Stimulated activated CD4-positive, alpha-beta T cell treated with anti-CD3 and anti-CD28 coated beads, Interleukin-1b, Interleukin-23, amount 100 ng/mL, for 4 hours (primary cell): ENCODE measurements at places on chromosomes 13 and 19.

GRCh38 chr19:32459204-32459865 lies 53.8 kb downstream of the DPY19L3 start:
- DNase-seq, result no peak

DNA sequence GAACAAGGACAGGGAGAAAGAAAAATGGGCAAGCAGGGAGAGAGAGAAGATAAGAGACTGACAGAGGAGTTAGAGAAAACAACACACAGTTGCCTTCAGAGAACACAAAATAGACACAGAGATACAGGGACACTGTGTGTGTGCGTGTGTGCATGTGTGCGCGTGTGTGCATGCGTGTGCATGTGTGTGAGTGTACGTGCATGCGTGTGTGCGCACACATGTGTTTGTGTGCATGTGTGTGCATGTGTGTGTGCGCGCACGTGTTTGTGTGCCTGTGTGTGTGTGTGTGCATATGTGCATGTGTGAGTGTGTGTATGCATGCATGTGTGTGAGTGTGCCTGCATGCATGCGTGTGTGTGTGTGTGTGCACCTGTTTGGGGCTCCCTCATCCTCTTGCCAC lies 5.9 kb upstream of the PLAUR start:
- DNase-seq, result no peak

DNA sequence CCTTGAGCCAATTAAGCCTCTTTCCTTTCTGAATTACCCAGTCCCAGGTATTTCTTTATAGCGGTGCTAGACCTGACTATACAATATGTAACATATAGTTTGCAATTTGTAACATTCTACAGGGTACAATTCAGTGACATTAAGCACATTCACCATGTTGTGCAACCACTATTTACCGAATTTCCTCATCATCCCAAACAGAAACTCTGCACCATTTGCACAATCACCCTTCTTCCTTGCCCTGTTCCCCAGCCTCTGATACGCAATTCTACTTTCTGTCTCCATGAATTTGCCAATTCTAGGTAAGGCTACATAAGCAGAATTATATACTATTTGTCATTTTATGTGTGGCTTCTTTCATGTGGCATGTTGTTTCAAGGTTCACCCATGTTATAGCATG lies 13.7 kb upstream of the SIGLEC10 start:
- no peak for DNase-seq

DNA sequence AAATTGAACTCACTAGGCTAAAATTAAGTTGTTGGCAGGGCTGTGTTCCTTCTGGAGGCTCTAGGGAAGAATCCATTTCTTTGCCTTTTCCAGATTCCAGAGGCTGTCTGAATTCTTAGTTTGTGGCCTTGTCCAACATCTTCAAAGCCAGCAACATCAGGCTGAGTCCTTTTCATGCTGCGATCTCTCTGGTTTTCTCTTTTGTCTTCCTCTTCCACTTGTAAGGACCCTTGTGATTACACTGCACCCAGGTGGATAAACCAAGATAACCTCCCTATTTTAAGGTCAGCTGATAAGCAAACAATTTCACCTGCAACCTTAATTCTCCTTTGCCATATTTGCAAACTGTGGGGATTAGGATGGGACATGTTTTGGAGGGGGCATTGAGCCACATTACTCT lies 11.5 kb downstream of the UTP14C start:
- no peak for DNase-seq

GRCh38 chr19:34555447-34555846 lies 73.9 kb downstream of the WTIP start:
- DNase-seq, result no peak

DNA sequence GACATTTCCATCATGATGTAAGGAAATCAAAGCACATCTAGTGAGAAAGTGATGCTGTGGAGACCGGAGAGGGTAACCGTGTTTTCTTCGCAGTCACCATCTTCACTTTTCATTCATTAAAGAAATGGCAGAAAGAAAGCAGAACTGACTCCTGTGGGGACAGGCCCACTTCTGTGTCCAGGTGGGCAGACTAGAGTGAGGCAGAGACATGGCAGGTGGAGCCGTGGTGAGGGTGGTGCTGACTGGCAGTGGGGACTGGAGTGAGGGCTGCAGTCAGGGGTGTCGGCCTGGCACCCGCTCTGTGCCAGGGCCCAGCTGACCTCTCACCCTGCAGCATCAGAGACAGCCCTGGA lies 71.4 kb upstream of the MCF2L start:
- no peak for DNase-seq

GRCh38 chr13:75399168-75399878 lies 82.6 kb downstream of the TBC1D4 start:
- DNase-seq, result no peak

DNA sequence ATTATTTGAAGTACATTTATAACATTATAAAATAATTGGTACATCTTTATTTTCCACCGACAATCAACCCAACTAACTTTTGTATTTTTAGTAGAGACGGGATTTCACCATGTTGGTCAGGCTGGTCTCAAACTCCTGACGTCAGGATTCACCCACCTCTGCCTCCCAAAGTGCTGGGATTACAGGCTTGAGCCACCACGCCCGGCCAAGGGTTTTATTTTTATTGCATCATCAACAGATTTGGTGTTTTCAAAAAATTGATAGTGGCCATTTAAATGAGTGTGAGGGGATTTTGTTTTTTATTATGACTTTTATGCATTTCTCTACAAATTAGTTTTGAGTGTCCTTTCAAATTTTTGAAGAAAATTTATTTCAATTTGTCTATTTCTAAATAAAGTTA lies 10.6 kb downstream of the ZNF726 start:
- no peak for DNase-seq

- no peak for DNase-seq
Observed at GRCh38 chr19:17214508-17215126, 540 bp upstream of the USE1 start.

DNA sequence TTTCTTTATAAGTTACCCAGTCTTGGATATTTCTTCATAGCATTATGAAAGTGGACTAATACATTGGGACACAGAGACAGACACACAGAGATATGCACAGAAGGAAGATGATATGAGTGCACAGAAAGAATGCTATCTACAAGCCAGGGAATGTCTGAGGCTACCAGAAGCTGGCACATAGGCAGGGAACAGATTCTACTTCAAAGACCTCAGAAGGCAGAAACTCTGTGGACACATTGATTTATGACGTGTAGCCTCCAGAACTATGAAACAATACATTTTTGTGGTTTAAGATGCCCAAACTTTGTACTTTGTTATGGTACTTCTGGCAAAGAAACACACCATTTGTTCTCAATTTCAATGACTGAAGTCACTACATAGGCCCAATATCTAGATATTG lies 556.7 kb downstream of the PCDH9 start:
- DNase-seq, result no peak

DNA sequence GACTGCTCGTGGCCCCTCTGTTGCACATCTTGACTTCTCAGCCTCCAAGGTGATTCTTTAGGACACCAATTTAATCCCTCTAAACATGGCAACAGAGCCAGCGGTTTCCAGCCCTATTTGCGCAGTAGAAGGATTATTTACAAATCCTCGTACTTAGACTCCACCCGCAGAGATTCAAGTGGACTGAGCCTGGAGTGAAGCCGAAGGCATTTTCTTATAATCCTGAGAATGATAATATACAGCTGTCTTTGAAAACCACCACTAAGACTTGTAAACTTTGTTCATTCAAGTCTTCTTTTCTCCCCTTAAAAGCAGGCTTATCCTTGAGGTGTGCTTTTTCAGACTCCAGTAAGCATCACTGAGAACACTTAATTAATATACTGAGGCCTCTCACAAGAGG lies 4.8 kb upstream of the DPRX start:
- no peak for DNase-seq

- no peak for DNase-seq
Observed at GRCh38 chr19:18422530-18423191, 3.5 kb downstream of the SSBP4 start.

DNA sequence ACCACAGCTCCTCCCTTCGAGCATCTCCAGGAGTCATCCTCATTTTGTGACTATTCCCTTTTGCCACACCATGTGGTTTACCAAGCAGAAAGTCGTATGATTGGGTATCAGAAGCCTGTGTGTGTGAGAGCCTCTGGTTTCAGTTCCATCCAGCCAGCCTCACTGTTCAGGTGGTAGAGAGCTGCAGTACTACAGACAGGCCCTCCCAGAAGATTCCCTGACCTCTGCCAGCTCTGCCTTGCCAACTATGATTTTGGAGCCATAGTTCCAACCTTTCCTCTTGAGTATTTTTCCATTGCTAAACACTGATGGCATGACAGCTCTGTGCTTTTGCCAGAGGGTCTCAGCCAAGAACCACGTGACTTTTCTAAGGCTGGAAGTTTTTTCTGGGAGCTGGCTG lies 82.5 kb downstream of the DHRS12 start:
- no peak for DNase-seq

DNA sequence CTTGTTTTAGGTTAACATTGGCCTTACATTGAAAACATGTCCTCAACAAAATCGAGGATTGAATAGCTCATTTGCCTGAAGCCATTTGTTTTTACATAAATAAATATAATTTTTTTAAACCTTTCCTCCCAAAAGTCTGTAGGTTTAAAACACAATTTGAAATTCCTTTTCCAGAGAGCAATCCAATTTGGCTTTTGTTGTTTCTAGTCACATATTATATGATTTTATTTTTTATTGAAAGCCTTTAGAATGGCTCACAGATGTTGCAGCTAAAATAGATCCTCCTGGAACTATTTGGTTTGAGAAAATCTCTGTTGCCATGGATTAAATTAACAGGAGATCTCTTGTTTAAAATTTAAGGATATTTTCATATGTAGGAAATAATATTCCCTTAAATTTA lies 512.6 kb downstream of the KLF5 start:
- DNase-seq, result no peak

DNA sequence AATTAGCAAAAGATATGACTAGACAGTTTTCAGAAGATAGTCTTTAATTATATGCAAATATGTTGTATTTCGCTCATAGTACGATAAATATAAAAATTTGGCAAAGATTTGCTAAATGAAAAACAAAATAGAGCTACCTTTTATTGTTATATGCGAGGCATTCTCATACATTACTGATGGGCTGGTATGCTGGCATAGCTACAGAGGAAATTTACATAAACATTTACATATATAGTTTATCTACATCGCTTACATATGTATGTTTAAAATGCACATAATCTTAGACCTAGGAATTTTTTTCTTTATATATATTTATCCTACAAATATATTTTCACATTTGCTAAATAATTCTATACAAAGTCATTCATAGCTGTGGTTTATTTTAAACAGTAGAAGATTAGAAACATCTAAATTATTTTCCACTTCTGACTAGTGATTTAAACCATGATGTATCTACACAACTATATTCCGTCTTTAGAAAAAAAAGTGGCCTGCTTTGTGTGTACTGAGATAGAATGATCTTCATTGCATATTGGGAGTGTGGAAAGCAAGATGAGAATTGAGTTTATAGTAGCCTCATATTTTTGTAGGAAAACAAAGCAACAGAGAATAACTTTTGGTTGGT lies 1345.0 kb upstream of the SLC10A2 start:
- DNase-seq, result no peak

DNA sequence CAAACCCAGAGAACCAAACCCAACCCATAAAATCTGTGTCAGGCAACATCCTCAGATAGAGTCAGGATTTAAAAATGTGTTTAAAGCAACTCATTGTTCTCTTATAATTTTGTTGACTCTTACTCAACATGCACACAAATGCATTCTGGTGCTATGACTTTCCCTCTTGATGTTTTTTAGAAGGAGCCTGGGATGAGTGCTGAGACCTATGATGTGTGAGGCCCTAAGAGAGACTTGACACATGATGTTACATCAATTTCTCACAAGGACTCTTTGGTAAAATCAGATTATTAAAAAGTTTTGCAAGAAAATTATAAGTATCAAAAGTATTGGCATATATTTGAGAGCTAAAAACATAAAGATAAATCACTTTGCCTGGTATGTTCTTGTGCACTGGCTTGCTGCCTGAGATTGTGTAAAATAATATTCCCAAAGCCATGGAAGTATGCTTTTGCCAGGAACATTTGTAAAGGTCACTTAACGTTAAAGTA lies 173.9 kb downstream of the DCLK1 start:
- no peak for DNase-seq

- DNase-seq, result no peak
Observed at GRCh38 chr13:31957772-31958171, 73.8 kb upstream of the FRY start.

GRCh38 chr13:94335761-94336526 lies 143.5 kb downstream of the DCT start:
- DNase-seq, result no peak

DNA sequence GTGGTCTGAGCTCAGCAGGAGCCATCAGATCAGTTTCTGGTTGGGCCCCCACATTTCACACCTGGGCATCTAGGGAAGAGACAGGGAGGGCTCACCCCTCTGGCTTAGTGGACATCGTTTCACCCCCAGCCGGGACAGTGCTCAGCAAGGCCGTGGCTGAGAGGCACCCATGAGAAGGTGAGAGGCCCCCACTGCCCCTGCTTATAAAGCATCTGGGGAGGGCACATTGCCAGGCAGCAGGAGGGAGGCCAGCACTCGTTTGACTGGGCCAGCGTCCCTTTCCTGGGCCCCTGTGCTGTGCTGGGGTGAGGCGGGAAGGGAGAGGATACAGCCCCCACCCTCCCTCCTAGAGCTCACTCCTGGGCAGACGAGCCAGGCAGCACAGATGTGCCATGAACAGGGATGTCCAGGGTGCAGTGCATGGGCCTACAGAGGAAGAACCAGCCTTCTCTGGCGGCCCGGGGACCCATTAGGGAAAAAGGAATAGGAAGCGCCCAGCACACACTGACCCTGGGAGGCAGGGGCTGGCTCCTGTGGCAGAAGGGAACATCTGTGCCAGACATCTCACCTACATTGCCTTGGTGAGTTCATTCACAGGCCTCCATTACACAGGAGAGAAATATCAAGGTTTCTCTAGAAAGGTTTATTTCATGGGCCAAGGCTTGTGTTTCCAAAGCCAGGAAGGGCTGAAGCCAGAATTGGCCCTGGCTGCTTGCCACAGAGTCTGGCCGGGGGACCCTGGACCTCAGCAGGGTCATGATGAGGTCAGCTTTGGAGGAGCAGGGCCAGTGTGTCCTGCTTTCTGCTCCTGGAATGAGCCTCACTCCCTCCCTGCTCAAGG lies 7.7 kb downstream of the AP1M1 start:
- no peak for DNase-seq

- no peak for DNase-seq
Observed at GRCh38 chr13:42218576-42218975, 53.4 kb upstream of the AKAP11 start.

GRCh38 chr13:112895521-112896465 lies 73.2 kb upstream of the MCF2L start:
- no peak for DNase-seq

DNA sequence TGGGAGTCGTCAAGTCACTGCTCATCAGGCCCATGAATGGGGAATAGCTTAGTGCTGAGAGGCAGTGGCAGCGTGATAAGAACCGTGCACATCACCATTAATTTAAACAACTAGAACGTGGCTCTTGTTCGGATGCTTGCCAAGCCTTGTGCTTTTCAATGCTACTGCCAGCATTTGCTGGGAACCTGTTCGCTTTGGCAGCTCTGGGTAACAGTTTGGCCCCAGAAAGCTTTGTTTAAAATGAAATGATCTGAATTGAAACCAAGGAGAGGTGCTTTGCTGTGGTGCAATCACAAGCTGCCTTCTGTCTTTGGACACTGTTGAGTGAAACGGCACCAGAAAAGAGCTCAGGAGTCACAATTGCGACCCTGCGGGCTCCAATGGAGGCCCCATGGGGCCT lies 53.5 kb upstream of the OLFM4 start:
- no peak for DNase-seq
